ENCODE measurements at places on chromosomes 3 and 15. TPM values are rescaled to one million over a fixed set of nuclear protein-coding genes. Genes with fewer than 3 reads are reported as not detected.

The GRK7 gene
- not detected for total RNA-seq

The IGF1R gene
- total RNA-seq, result 95.3 TPM

DNA sequence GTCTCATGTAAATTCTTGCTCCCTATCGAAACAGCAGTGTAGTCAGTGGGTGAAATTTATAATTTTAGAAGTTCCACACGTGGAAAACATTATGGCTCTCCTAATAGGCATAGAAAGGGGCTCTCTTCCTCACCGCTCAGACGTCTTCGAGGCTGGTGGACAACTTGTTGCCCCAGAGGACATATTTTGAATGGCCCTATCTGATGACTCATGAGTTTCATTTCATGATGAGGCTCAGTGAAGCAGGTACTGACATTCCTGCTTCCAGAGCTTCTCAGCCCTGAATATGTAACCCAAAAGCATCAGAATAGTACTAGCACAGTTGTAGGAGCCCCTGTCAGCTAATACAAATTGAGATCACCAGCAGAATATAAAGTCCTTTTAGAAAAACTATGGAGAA lies 117.9 kb downstream of the HERC1 start:
- no peak for DNase-seq

GRCh38 chr15:36617529-36618196 lies 38.2 kb downstream of the CDIN1 start:
- no peak for DNase-seq

- no peak for DNase-seq
These were observed 54.3 kb downstream of the SMAD6 start for GRCh38 chr15:66756295-66756694.

- no peak for DNase-seq
These were observed 39.3 kb downstream of the NKIRAS1 start for GRCh38 chr3:23877329-23877980.

The ZBTB20 gene
- 71.0 TPM for total RNA-seq

The ARNT2 gene
- total RNA-seq, result 9.0 TPM

DNA sequence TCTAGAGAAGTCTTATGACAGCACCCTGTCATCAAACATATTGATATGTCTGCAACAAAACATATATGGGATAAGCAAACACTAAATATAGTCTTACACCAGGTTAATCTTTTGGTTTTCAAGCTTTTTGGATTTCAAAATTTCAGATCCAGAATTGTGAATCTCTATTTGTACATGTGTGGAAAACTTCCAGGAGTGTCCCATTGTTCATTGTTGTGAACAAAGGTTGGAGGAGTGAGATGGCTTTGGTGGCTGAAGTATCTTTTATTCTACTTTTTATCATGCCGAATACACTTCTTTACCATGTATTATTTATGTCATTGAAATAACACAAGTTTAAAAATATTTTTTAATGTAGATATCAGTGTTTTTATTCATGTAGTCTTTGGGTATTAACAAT lies 5.9 kb upstream of the FHIT start:
- no peak for DNase-seq

DNA sequence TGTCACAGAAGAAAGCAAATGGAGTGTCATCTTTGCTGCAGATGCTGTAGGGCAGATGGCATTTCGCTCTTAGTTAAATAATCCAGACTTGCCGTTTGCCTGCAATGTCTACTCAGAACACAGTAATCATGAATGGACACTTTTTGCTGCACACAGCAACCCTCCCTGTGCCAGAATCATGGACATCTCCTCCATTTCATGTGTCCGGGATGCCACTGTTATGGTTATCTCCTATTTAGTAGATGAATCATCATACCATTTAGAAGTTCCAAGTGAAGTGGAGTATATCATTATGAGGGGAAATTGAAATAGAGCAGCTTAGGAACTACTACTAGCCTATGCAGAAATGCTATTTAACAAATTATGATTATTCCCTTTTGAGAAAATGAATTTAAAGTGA lies 118.5 kb downstream of the DUT start:
- DNase-seq, result no peak

The UROC1 gene
- total RNA-seq, result not detected

GRCh38 chr3:186772701-186773417 lies 10.5 kb upstream of the EIF4A2 start:
- peak; percentile 94 for DNase-seq

- DNase-seq, result no peak
These were observed 29.0 kb downstream of the NDUFB4 start for GRCh38 chr3:120625159-120625586.

- DNase-seq, result no peak
These were observed 108.8 kb downstream of the IL12A start for GRCh38 chr3:160097478-160097877.

DNA sequence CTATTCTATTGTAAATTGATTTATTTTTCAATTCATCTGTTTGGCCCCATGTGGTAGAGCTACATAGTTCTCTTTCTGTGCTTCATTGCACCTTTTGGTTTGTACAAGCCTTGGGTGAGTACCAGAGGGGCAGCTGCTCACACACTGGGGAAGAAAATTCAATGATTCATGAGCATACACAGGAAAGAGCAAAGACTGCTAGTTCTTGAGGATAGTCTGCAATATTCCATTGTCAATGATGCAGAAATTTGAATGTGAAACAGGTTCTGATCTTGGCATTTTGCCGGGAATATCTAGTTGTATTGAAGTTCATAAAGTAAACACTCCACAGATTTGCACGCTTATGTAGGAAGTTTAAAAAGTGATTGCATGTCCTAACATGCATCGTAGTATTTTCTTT lies 304.6 kb downstream of the NAALADL2 start:
- DNase-seq, result no peak

The ARHGAP11A gene
- total RNA-seq, result 0.99 TPM

- no peak for DNase-seq
These were observed 54.6 kb downstream of the DAPK2 start for GRCh38 chr15:63991706-63992105.

The PRTG gene
- 1.9 TPM for total RNA-seq

DNA sequence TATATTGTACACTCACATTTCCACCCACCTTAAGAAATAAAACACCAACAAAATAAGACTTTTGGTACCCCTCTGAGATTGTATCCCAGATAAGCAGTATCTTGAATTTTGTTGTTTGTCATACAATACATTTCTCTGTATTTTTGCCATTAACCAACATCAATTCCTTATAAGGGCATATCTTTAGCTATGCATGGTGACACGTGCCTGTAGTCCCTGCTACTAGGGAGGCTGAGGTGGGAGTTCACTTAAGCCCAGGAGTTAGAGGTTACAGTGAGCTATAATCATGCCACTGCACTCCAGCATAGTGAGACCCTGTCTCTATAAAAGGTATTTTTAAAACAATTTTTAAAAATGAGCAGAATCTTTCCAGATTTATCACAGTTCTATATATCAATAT lies 32.5 kb upstream of the STXBP5L start:
- DNase-seq, result no peak

DNA sequence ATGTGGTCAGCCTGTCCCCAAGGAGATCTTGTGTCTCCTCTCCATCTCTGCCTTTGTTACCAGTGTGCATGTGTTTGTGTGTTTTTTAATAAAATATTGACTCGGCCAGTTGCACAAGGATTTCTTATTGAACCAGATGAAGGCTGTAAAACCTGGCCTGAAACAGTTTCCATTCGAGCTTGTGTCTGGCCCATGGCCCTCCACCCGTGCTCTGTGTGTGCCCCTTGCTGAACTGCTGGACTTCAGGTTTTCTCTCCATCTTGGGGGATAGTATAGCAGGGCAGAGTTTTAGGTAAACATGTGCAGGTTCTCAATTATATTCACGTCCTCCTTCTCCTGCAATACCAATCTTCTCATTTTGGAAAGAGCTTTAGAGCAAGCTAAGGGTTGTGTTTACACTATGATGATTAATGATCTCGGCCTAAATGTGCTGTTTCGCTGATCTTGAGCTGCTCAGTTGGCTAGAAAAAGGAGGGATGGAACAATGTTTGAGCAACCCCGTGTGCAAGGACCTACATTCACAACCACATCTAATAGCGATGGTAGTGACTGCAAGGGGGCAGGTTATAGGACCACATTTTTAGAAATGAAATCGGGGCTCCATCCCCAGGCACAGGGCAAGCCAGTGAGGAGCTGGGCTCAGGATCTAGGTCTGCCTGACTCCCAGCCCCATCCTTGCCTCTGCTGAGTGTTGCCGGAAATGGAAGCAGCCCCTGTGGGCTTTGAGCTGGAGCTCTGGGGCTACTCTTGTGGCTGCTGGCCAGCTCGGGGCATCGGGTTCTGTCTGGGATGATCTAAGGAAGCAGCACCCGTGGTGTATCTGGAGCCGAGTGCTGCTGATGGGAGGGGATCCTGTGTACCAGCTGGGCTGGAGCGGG lies 47.7 kb downstream of the CMTM6 start:
- peak; percentile 75 for DNase-seq

The AGTR1 gene
- total RNA-seq, result 11.3 TPM

DNA sequence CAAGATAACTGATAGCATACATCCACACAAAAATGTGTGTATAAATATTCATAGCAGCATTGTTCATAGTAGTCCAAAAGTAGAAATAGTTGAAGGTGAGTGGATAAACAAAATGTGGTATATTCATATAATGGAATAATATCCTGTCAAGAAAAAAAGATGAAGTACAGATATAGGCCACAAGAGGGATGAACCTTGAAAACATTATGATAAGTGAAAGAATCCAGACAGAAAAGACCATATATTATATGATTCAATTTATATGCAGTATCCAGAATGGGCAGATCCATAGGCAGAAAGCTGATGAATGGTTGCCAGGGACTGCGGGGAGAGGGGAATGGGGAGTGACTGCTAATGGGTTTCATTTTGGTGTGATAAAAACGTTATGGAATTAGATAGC lies 54.3 kb upstream of the TNIK start:
- DNase-seq, result no peak

GRCh38 chr3:25618028-25618427 lies 46.7 kb downstream of the TOP2B start:
- no peak for DNase-seq

The FAM131A gene
- 55.8 TPM for total RNA-seq

DNA sequence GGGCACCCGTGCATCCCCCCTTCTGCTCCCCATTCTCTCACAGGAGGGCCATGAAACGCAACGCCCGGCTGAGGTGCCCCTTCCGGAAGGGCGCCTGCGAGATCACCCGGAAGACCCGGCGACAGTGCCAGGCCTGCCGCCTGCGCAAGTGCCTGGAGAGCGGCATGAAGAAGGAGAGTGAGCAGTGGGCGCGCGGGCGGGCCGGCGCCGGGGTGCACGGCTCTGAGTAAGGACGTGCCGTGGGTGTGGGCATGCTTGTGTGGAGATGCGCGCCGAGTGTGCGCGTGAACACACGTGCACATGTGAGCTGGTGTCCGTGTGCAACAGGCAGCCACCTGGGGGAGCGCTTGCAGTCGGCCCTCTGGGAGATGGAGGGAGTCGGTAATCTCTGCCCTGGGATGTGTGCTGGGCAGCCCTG lies 28.1 kb downstream of the NR1I2 start:
- no peak for DNase-seq

DNA sequence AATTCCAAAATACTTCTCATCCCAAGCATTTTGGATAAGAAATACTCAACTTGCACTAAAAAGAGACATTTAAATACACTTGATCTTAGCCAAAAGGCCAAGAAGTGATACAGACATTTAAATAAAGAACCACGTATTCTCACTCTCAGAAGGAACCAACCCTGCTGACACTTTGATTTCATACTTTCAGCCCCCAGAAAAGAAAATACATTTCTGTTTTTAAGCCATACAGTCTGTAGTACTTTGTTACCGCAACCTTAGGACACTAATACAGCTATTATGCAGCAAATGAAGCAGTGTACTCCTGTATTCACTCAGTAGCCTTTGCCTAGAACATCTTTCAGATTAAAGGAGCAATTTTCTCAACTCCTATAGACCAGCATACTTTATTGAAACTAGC lies 86.7 kb downstream of the TBC1D5 start:
- DNase-seq, result no peak

- DNase-seq, result no peak
These were observed 274.2 kb downstream of the XXYLT1 start for GRCh38 chr3:194996746-194997145.

The TRIM42 gene
- not detected for total RNA-seq

The CLASP2 gene
- 53.2 TPM for total RNA-seq

DNA sequence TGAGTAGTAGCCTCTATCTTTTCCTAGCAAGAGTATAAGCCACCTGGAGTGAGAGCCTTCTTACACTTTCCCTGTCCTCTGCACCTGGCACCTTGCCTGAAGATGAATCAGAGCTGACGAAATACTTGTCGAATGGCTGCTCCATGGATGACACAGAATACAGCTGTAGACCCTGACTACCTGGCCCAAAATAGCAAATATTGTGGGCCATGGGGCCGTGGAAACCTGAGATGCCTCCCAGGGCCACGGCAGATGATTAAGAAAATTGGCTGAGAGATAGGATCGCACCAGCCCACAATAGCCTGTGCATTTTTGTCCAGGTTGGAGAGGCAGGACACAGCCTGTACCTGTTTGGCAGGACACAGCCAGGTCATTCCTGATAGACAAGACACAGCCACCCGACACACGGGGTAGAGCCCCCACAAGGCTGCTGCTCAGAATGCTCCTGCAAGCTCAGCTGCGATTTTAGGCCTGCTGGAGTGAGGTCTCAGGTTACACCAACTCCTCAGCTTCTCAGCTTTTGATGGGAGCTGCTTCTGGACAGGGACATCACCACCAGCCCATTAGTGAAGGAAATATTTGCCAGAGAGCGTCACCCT lies 22.9 kb upstream of the TPM1 start:
- DNase-seq, result no peak

The SYNPR gene
- total RNA-seq, result not detected

GRCh38 chr3:178159691-178160220 lies 376.5 kb upstream of the KCNMB2 start:
- DNase-seq, result no peak

- DNase-seq, result no peak
These were observed at the start of gene GAP43 for GRCh38 chr3:115623044-115623868. GAP43 (plus strand) TSS chr3:115623510; CDS start chr3:115623690, 180 bp downstream.

- no peak for DNase-seq
These were observed 459.4 kb upstream of the TPRG1 start for GRCh38 chr3:188712248-188712924.

GRCh38 chr3:11907667-11908660 lies 61.3 kb upstream of the TAMM41 start:
- DNase-seq, result no peak

DNA sequence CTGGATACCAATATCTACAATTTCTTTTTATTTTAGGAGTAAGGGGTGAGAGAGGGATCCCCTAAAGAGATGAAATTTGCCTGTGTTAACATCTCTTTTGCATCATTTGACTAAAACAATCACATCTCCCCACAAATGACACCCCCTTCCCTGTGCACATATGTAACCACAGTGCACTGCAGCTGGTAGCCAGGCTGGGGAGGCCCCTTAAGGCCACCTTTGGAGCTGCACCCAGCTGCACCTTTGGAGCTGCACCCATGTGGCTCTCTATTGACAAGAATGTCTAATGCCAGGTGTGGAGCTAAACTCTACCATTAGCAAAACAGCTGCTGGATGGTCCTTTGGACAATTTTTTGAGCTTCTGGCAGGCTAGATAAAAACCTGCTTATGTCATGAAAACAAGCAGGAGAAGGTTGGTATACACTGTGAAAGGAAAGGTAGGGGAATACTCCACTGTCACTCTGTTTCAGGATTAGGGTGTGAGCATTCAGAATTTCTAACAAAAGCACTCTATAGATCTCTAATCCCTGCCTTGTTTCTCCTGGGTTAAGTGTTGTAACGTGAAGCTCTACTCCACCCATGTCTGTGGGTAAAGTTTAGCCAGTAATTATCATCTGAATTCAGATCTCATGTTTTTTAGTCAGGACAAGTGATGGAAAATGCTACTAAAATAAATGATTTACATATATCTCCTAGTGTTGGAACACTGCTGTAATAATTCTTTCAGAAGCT lies 52.1 kb downstream of the TFG start:
- no peak for DNase-seq

GRCh38 chr3:5201536-5201935 lies 14.0 kb downstream of the EDEM1 start:
- no peak for DNase-seq

GRCh38 chr15:50353975-50354837 lies 792 bp downstream of the GABPB1 start:
- peak; percentile 92 for DNase-seq
